Mesothelial cell of epicardium (in vitro differentiated cells): ENCODE measurements at places on chromosomes 11 and 22.

- DNase-seq: no peak
Observed at GRCh38 chr22:19722178-19722981, 959 bp upstream of the GP1BB start.

- no peak for DNase-seq
Observed at GRCh38 chr11:63767267-63767564, 1.4 kb downstream of the ZFTA start.

GRCh38 chr11:100632941-100633452, 54.1 kb upstream of the ARHGAP42 start:
- peak; percentile 67 for DNase-seq

GRCh38 chr22:19799322-19800190, 39.0 kb downstream of the TBX1 start:
- DNase-seq: peak; percentile 65

GRCh38 chr11:90531001-90531400, 308.2 kb upstream of the CHORDC1 start:
- no peak for DNase-seq

DNA sequence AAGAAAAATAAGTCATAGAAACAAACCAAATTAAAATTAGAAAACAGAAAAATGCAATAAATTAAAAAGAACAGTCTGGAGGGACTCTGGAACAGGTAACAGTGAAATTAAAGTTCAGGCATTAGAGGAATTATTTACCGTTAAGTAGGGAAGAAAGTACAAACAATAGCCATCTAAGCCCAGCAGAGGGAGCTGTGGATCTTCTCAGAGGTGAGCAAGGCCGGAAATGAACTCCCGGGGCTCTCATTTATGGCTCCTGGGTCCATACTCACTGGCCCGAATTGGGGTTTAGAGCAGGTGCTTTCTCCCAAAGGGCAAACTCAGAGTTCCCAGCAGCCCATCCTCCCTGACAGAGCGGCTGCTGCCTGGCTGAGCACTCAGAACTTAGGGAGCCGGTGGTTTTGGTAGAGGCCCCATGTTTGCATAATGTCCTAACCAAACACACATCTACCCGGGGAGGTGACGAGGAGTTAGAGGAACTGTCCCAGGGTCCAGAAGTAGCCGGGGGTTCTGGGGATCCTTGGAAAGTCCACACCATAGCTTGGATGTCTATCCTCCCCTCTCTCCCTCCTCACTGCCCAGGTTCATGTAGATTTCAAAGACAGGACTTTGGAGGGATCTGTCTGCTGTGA, 87.8 kb upstream of the VPREB1 start:
- DNase-seq: no peak

GRCh38 chr11:30758012-30758411, 171.9 kb upstream of the MPPED2 start:
- DNase-seq: no peak

- no peak for DNase-seq
Observed at GRCh38 chr22:46483353-46483752, 54.1 kb downstream of the CELSR1 start.

DNA sequence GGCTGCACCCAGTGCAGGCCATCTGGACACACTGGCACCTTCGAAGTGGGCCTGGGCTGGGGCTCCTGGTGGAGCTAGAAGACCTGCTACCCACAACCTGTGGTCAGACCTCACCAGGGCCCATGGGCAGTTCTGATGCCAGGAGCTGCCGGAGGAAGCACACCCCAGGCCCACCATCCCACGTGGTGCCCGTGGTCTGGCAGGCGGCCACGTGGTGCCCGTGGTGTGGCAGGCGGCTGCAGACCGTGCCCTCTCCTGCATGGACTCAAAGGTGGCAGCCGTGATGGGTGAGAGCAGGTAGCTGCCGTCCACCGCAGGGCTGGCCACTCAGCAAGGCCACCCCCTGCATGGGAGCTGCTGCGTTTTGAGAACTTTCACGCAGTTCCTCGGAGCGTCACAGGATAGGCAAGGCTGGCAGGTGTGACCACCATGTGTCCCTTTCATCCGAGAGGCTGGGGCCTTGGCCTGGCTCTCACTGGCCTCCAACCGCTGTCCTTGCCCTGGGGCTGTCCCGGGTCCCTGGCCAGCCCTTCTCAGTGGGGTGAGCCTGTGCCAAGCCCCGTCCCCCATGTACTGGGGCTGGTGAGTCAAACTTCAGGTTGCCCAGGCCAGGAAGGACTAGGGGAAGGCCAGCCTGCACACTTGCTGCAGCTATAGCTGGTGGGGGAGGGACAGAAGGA, 3.9 kb upstream of the IL17REL start:
- no peak for DNase-seq

DNA sequence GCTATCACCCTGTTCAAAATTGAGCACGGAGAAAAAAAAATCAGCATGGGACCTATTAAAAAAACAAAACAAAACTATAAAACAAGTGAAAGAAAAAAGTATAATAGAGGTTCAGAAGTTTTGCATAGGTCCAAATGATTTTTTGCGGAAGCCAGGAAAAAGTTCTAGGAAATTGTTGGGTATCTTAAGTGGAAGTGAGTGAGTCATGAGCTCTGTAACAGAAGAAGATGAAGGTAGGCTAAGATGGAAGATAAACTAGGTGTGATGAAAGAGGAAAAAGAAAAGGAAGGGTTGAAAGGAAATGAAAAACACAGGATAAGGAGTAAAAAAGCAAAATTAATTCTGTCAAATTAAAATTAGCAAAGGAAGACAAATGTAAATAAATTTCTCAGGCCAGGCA, 27.8 kb downstream of the SDHD start:
- no peak for DNase-seq

DNA sequence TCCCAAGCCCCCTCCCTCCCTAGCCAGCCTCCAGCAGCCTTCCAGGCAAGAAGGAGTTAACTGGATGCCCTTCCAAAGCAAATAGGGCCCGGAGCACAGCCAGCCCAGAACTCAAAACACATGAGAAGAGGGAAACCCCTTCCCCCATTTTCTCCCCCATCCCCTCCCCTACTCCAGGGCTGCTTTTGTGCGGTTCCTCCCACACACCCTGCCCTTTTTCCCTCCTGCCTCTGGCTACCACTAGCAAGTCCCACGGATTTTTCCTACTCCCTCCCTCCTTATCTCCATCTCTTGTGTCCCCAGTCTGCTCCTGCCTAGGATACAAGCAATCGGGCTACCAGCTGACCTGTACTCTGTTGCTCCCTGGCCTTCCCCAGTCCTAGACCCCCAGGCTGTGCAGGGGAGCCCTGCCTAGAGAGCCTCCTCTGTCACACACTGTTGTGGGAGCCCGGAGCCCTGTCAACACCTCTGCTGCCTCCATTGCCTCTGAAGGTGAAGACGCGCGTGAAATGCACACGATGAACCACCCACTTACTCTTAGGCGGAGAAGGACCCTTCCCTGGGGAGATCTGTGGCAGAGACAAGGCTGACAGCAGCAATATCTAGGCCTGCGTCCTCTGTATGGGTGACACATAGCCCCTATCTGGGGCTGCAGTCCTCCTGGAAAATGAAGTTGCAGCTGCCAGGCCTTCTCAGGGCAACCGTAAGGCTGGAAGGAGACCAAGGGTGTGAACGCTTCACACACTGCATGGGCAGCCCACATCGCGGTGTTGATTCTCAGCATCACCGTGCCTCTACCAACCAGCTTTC, 282.8 kb downstream of the MN1 start:
- no peak for DNase-seq

- DNase-seq: no peak
Observed at GRCh38 chr11:20005747-20006146, 154.5 kb downstream of the DBX1 start.

GRCh38 chr11:2768471-2769408, 68.9 kb upstream of the KCNQ1OT1 start:
- DNase-seq: peak; percentile 30

DNA sequence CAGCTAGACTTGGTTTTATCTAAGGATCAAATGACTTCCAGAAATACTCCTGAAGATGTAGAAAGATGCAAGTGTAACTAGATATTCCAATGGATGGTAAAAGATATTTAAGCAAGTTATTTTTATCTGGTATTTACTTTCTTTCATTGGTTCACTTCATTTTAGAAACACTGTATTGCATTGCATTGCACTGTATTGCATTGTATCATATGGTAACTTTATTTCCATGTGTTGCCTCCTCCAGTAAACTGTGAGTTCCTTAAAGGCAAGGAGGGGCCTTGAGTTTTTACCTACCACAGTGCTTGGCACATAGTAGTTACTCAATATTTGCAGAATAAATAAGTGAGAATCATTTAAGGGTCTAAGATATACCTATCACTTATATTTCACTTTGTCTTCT, 31.8 kb upstream of the FLI1 start:
- no peak for DNase-seq

- no peak for DNase-seq
Observed at GRCh38 chr11:133906746-133907145, 50.0 kb downstream of the IGSF9B start.

GRCh38 chr11:67146516-67147226, 27.6 kb downstream of the KDM2A start:
- no peak for DNase-seq

DNA sequence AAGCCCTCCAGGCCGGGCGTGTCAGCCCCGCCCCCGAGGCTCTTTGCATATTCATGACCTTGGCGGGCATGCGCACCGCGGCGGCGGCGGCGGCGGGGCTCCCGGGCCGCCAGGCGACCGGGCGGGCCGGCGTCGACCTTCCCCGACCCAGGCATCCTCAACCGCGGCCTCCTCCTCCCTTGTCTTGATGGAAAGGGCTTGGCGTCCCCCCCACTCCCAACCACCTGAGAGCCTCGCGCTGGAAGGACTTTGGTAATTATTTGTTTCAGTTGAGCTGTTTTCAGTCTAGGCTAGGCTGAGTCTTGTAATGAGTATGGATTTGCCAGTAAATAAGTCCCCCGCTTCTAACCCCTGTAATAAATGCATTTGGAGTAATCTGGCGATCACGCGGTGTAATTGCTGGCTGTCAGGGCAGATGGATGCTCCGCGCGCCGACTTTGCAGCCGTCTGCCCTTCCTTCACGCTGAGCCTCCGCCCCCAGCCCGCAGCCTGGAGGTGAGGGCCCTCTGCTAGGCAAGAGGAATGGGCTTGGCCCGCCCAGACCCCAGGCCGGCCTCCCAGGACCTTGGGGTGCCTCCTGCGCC, 25.2 kb downstream of the FLRT1 start:
- peak; percentile 61 for DNase-seq

DNA sequence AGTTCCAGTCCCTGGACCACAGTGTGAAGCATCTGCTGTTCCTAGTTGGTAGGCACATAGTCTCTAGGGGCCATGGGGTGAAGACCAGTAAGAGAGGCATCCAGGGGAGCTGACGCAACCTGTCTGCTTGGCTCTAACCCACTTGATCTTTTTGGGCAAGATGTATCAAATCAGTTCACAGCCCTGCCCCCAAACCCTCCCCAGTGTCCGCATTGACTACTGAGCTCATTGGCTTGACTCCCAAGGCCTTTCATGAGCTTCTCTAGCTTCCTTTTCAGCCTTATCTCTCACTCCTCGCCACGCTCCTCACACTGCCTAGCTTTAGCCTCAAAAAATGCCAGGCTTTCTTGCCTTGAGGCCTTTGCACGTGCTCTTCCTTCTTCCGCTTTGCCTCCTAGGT, 29.7 kb upstream of the ABCC8 start:
- DNase-seq: no peak

GRCh38 chr22:35064664-35065063, 1.3 kb upstream of the ISX start:
- DNase-seq: no peak

DNA sequence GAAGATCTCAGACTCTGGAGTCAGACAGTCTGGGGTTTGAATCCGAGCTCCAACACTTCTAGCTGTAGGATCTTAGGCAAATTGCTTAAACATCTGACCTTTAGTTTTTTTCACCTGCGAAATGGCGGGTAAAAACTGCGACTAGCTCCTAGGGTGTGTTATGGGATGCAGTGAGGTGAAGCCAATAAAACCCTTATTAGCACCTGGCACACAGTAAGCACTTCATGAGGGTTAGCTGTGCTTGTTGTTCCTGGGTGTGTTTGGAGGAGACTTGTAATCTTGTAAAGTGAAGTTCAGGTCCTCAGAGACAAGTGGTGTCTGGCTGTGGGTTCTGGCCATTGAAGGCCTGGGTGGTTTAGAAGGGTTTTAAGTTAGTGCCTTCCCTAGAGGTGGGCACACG, 68.9 kb downstream of the ZBTB16 start:
- no peak for DNase-seq

DNA sequence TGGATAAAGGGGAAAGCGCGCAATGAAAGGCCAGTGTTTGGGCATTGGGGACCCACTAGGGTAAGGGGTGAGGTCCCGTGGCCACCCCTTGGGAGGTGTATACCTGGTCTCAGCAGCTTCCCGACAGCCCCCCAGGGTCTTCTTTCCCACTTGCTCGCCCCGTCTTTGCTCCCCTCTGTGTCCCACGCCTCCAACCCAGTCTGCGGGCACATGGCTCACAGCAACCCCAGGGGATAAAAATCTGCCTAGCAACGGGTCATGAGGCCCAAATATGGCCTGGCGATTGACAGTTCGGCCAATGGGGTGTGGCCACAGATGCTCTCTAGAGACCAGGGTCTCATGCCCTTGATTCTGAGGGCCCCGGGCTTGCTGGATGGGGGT, 41.6 kb downstream of the AHNAK start:
- DNase-seq: no peak
